ENCODE measurements at places on chromosomes 13 and 19.

DNA sequence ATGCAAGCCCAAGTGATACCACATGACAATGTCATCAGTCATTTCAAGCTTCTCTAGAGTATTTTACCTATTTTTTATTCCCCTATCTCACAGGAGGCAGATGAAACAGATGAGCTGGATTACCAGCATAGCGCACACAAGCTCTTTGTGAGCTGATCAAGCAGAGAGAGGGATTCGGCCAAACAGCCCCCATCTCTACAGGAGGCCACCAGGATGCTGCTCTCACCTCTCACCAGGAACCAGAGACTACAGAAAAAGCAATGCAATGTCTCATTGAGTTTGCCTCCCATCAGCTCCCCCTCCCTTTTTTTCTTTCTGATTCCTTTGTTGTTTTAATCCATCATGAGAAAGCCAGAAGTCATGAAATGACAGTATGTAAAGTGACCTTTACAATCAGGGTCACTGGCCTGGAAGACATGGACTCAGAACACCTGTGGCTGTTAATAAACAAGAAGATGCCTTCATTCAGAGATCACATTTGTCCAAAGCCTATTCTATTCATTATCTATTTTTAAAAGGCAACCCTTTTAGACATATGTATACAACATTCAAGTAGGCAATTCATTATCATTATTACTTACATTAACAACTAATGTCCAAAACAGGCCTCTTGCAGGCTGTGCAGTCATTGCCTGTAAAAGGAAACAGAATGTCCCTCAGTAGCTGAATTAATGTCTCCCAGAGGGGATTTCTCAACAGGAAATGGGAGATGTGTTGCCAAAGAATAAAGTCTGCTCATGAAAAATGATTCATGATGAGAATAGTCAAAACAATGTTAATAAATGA, 656.6 kb downstream of the TBC1D4 start:
- DNase-seq: no peak

DNA sequence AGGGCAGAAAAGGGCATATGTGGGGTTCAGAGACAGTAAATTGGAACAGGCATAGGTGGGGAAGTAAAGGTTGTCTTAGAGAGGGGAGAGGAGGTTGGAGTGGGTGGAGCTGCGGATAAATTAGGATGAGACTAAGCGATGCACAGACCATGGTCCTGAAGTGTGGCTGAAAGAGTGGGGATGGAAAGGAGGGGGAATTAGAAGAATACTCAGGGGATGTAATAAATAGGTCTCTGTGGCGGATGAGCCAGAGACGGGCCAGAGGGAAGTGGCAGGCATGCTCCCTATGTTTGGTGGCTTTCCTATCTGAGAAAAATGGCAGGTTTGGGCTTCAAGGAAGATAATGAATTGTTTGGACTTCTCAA, 123.4 kb downstream of the OLFM4 start:
- DNase-seq: no peak

DNA sequence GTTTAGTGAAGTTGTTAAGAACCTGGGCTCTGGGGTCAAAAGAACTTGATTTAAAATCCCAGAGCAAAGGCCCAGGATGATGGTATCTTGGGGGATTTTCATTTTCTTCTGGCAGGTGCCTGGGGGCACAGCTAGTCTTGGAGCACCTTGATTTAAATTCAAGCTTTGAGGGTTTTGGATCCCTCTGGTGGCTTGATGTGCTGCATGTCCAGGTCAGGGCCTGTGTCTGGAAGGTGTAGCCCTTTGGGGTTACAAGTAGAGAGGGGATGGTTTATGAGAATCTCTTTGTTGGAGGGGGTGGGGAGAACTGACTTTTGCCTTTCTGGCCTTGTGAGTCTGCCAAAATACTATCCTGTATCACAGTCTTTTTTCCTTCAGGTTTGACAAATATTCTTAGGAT, 55.8 kb downstream of the AKAP11 start:
- no peak for DNase-seq

DNA sequence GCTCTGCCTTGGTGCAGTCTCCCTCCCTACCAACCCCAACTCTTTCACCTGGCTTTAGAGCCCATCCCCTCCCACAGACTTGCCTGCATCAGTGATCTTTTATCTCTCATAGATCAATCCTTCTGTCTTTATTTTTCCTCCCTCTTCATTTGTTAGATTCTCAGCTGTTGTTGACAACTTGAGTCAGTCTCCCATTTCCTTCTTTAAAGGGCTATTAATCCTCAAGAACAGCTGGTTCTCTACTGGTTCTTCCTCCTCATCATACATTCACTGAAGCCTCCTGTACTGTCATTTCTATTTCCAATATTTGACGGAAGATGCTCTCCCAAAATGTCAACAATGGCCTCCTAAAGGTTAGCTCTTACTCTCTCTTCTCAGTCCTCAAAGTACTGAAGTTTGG, 408.2 kb downstream of the TBC1D4 start:
- no peak for DNase-seq

- DNase-seq: no peak
Observed at GRCh38 chr19:45814851-45815480, at the start of gene RSPH6A. Gene RSPH6A, minus strand, starts transcription at chr19:45815308. Its CDS starts 132 bp downstream, at chr19:45815176.

DNA sequence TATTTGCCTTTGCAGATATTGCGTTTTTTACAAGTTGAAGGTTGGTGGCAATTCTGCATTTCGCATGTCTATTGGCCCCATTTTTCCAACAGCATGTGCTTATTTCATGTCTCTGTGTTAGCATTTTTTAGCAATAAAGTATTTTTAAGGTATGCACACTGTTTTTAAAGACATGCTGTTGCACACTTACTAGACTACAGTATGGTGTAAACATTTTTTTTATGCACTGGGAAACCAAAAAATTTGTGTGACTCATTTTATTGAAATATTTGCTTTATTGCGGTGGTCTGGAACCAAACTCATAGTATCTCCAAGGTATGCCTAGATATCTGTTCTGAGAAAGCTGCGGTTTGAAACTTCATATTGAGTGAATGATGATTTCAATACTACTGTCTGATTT, 55.4 kb upstream of the RNF113B start:
- DNase-seq: no peak

GRCh38 chr13:114281351-114282040, at the start of gene UPF3A:
Gene UPF3A, plus strand, starts transcription at chr13:114281601. Its CDS starts 39 bp downstream, at chr13:114281640.
- DNase-seq: peak; percentile 92

DNA sequence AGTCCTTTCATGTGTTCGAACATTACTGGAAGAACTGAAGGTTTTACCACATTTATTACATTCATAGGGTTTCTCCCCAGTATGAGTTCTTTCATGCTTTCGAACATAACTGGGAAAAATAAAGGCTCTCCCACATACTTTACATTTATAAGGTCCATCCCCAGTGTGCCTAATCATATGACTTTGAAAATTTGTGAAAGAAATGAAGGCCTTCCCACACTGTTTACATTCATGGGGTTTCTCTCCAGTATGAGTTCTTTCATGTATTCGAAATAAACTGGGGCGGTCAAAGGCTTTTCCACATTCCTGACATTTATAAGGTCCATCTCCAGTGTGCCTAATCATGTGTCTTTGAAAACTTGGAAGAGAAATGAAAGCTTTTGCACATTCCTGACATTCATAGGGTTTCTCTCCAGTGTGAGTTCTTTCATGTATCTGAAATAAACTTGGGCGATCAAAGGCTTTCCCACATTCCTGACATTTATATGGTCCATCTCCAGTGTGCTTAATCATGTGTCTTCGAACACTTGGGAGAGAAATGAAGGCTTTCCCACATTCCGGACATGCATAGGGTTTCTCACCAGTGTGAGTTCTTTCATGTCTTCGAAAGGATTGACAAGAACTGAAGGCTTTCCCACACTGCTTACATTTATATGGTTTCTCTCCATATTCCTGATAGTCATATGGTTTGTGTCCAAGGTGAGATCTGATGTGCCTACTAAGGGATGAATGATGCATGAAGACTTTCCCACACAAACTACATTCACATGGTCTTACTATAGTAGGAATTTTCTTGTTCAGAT, 24.0 kb downstream of the ZNF564 start:
- DNase-seq: no peak

DNA sequence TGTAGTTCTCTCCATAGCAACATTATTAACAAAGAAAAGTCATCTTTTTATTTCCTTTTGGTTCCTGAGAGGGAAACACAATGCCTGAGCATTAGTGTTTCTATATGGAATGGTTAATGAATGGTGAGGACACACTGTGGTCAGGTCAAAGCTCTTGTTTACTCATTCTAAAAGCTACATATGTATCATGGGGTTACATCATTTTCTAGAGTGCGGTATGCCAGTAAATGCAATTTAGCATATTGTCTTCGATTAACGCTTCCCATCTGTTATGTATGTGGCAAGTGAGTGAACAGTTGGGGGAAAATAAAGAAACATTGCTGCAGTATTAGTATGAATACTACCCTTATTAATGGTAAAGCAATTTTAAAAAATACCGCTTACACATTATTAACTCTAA, 1152.2 kb upstream of the SPRY2 start:
- DNase-seq: no peak

GRCh38 chr19:11481534-11482383, 913 bp upstream of the ELAVL3 start:
- DNase-seq: peak; percentile 67

- DNase-seq: no peak
Observed at GRCh38 chr13:112769615-112770014, 79.8 kb downstream of the ATP11A start.

DNA sequence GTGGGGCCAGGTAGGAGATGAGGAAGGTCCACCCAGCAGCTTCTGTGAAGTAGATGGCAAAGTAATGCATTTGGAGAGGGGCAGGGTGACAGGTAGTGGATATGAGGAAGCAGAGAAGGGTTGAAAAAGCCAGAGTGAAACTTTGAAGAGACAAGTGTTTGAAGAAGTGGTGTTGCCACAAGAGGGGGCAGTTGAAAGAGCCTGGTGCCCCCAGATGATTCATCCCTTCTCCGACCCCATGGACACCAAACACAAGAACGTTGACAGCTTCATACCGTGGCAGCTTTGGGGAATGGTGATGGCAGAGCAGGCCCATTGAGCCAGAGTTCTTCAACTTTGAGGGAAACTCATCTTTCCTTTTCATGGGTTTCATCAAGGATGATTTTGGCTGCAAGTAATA, 19.9 kb downstream of the IFNL3 start:
- no peak for DNase-seq

DNA sequence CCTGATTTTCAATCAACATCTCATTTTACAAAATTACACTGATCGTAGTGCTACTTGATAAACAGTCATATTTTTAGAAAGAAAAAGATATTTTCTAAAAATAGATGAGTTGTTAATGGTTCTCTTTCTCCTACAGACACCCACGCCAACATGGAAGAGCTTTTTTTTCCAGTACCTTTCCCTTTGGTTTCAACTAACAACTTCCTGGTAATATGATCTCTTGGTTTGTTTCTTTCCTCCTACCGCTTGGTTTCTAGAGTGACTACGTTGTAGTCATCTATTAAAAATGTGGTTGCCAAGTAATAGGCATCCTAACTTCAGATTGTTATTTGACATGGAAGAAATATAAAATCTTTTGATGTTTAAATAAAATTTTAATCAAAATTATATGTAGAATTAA, 189.0 kb downstream of the LACC1 start:
- DNase-seq: no peak

DNA sequence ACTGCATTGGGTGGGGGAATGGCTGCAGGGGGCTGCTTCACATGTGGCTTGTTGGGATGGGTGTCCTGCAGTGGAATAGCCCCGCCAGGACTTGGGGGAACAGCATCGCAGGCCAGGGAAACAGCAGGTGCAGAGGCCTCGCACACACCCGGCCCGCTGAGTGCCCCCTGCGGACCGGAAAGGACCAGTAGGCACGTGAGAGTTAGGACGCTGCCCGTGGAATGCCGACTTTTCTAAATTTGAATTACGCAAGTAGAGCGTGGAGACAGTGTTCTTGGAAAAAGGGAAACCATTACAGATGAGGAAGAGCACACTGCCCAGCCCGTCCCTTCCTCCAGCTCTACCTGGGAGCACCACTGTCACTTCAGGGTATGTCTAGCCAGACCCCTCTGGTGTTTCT, 11.5 kb downstream of the DNM2 start:
- DNase-seq: no peak

GRCh38 chr13:91355099-91355825, 7.8 kb downstream of the MIR17HG start:
- DNase-seq: no peak

DNA sequence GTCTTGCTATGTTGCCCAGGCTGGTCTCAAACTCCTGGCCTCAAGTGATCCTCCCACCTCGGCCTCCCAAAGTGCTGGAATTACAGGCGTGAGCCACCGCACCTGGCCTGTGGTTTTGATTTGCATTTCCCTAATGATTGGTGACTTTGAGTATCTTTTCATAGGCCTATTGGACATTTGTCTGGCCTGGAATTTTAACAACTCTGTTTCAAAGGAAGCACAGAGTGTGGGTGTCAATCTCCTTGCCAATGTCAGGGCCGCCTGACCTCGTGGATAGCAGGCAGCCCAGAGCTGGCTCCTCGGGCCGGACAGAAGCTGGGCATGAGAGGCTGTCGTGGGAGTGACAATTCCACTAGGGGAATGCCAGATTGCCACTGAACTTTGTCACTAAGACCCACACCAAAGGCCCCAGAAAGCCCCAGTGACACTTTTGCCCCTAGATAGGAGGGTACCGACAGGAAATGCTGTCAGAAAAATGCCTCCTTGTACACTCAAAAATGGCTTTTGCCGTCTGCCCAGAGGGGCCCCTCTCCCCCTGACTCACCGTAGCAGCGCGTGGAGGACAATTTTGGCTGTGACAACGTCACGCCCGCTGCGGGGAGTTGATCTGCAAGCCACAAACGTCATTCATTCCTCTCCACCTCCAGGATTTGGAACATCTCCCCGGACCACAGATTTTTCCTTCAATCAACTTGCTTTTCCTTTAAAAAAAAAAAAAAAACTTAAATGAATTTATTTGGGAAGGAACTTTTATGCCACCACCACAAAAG, 11.7 kb upstream of the ADGRE5 start:
- peak; percentile 95 for DNase-seq

GRCh38 chr19:40592170-40592569, 9.0 kb upstream of the LTBP4 start:
- DNase-seq: no peak

DNA sequence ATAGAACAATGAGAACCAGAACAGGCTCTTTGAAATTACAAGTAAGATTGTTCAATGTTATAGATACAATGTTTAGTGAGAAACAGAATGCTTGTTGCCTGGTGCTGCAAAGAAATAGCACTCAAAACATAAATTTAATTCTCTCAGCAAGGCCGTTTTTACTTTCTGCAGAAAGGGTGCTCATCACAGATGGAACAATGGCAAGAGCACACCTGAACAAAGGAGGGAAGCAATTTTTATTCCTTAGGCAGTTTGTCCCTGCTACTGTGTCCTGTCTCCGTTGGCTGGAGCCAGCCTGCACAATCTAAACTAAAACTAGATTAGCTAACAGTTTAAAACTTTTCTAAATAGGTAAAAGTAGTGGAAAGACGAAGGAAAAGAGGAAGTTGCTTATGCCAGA, 10.4 kb upstream of the ZNF8 start:
- DNase-seq: no peak

GRCh38 chr13:113976711-113977684, 3.1 kb upstream of the C13orf46 start:
- DNase-seq: no peak

- DNase-seq: no peak
Observed at GRCh38 chr19:39308531-39309304, 11.9 kb downstream of the LRFN1 start.

- no peak for DNase-seq
Observed at GRCh38 chr19:8251025-8251472, 41.9 kb downstream of the CERS4 start.
